Lower leg skin (tissue), 4 donors: ENCODE measurements at places on chromosomes 12 and 14.
A peak's percentile ranks its signal among the peaks of the same experiment; 100 is the strongest.

- no peak for DNase-seq
Measured at GRCh38 chr12:20367583-20368113, 689 bp upstream of the PDE3A start.

GRCh38 chr14:34853041-34853440 lies 22.1 kb downstream of the BAZ1A start:
- no peak for DNase-seq

- no peak for DNase-seq
Measured at GRCh38 chr12:100875156-100875555, 80.6 kb downstream of the ANO4 start.

DNA sequence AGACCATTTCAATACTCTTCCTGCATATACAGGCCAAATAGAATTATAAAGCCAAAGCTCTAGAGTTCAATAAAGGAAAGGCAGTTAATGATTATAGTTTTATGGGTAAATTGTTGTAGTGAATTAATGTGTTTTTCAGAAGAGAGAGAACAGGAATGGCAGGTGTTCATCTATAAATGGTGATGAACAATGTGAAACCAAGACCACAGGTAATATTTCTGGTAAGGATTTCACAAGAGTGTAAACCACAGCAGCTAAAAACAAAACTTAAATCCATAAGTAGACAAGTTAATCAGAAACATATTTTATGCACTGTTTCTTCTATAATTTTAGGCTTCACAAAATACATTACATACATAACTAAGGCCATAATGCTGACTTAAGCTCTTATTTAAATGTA lies 204.4 kb downstream of the SYT1 start:
- DNase-seq, result no peak

GRCh38 chr12:101002696-101003419 lies 207.2 kb downstream of the SLC5A8 start:
- no peak for DNase-seq

DNA sequence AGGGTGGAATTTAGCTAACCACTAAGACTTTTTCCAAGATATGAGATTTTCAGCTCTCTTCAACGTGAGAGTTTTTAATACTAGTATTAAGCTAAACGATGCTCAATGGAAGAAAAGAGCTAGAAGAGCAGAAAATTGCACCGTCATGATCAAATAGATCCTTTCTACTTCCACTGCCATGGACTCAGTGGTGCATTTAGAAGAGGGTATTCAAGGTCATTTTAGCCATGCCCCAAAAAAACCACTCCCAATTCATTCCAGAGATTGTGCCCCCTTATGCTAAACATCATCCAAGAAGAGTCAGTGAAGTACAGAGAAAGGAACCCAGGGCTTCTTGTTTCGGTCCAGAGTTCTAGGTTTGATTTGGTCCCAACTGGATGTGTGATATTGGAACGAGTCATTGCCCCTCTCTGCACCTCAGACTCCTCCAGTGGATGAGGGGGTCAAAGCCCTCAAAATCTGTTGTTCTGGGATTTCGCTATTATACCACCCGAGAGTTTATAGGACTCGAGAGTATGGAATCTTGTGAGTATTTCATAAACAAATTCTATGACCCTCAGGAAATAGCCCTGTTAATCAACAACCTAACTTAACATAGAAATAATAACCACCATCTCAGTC lies 55.2 kb downstream of the DAD1 start:
- no peak for DNase-seq

DNA sequence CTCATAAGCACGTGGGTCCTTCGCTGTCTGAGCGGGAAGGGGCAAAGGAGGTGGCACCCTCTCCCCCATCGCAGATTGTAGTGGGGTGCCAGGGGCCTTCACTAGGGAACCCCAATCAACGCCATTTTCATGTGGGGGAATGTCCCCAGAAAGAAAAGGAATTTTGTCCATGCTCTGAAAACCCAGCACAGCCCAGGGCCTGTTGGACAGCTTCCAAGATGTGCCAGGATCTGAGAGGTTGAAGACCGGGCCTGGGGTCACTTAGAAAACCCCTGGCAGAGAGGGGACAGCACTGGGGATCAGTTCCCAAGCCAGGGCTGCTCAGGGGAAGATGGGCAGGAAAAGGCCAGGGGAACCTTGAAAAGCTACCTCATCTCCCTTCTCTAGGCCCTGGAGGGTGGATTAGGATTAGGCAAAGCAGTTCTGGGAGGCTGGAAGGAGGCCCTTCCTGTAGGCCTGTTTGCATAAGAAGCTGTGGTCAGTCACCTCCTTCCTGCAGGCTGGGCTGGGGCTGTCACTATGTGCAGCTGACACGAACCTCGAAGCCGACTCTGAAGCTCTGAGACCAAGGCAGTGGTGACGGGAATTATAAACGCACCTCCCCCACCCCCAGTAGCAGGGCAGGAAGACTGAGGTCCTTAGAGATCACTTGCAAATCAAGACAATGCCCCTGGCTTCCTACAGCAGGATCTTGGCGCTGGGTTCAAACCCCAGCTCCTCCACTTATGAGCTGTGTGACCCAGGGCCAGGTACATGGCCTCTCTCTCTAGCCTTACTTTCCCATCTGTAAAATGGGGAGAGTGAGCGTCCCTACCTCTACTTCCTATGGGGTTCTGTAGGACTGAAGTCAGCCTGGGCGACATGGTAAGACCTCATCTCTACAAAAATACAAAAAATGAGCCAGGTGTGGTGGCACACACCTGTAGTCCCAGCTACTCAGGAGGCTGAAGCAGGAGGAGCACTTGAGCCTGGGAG lies 29.0 kb downstream of the TESC start:
- DNase-seq, result no peak

GRCh38 chr14:94124582-94125377 lies 4.6 kb downstream of the IFI27L2 start:
- DNase-seq, result peak; percentile 39

DNA sequence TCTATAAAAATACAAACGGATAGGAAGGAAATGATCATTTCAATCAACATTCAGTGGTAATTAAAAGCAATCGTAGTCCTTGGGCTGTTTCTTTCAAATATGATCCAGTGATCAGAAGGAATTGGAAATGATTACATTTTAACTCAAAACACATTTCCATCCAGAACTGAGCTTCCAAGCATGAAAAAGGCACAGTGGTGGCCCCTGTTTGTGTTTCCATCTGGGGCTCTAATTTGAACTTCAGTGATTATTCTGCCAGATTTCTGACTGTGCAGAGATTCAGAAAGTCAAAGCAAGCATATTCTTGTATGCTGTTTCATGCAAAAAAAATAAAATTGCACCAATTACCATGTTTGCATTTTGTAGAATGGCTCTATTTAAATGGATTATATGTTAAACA lies 157.0 kb upstream of the LMNTD1 start:
- no peak for DNase-seq

DNA sequence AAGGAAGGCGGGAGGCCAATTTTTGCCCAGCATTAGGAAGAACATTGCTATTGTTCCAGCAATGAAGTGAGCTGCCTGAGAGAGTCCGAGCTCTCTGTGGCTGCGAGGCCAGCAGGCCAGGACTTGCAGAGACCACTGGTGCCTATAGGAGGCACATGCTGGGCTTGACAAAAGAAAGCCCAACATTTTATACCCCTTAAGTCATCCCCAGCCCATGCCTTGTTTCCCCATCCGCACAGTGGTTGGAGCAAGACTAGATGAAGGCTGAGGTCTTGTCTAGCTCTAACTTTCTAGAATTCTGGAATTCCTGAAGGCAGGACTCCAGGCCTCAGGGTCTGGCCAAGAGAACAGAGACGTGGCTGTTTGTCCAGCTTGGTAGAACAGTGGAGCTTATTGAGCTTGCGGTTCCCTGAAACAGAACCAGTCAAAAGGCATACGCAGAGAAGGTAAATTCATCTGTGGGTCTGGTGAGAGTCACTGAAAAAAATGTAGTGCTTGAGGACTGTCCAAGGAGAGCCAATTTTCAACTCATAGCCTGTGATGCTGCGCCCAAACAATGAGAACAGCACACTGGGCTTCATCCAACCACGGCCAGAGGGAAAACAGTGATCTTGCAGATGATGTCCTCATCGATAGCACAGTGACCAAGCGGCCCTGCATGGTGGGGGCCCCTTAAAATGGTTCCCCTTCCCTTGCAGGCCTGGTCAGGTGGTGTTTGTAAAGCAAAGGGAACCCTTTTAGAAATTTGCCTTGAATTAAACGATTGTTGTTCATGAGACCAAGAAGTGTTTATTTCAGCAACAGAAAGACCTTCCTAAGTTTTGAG lies 27.1 kb upstream of the COL2A1 start:
- DNase-seq, result no peak

DNA sequence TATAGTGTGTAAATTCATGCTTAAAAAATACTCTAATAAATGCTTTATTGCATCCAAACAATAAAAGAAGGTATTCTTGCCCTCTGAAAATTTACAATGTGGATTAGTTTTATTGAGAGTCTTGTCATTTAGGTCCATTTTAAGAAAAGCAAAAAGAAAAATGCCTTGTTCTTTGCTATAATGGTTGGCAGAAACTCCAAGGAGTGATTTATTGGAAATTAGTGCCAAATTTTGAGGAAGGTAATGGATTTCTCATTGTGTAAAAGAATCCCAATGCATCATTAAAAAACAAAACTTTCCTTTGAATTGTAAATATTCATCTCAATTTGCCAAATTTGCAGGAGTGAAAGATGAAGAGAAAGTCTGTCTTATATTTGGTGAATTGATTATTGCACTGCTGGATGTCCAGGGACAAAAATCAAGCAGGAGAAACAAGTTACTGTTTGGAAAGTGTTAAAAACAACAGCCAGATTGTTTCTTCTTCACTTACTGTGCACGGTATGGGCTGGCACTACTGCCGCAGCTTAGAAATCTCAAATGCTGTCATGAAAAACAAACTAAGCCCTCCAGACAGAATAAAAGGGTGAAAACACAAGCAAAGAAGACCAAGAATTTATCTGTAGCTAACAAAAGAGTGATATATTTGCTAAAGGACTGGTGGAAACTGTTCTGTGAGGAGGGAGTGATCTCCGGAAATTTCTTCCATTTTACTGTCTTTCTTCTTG lies 511.7 kb downstream of the TMTC2 start:
- DNase-seq, result no peak

DNA sequence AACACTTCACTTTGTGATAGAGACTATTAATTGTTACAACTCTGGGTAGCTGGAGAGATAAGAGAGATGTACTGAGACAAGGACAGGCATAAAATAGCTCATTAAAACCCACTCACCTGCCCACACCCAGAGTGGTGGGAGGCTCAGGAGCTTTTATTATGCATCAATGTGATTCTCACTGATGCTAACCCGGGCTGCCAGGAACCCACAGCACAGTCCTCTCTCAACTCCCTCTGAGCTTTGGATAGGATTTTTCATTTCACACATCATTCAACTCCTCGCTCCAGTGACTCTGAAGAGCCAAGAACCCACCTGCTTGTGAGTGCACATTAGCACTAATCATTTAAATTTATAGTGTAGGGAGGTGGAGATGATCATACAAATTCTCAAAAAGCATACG lies 827.9 kb downstream of the FLRT2 start:
- no peak for DNase-seq

GRCh38 chr14:90663680-90664079 lies 152.6 kb downstream of the TTC7B start:
- no peak for DNase-seq

GRCh38 chr14:58738189-58738836 lies 100.6 kb downstream of the DACT1 start:
- DNase-seq, result no peak

DNA sequence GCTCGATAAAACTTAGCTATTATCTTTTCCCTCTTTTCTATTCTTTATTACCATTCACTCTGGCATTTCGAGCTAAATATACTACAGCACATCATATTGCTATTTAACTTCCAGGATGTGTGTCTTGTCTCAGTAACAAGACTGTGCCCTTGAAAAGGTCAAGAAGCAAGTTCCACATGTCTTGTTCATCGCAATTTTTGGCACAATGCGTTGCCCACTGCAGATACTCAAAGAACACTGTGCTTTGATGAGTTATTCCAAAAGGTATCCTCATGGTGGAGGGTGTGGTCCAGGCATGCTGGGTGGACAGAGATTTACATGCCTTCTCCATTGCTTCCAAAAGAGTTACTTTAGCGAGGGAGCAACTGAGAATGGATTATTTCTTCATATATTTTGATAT lies 6.6 kb downstream of the E2F7 start:
- no peak for DNase-seq

- DNase-seq, result peak; percentile 47
Measured at GRCh38 chr12:107607464-107608392, 77.9 kb upstream of the PWP1 start.

- DNase-seq, result no peak
Measured at GRCh38 chr12:80064269-80064668, 35.1 kb upstream of the OTOGL start.

GRCh38 chr14:31855262-31855661 lies 221.8 kb upstream of the ARHGAP5 start:
- DNase-seq, result no peak

- DNase-seq, result no peak
Measured at GRCh38 chr14:95980402-95980801, 58.8 kb upstream of the C14orf132 start.

DNA sequence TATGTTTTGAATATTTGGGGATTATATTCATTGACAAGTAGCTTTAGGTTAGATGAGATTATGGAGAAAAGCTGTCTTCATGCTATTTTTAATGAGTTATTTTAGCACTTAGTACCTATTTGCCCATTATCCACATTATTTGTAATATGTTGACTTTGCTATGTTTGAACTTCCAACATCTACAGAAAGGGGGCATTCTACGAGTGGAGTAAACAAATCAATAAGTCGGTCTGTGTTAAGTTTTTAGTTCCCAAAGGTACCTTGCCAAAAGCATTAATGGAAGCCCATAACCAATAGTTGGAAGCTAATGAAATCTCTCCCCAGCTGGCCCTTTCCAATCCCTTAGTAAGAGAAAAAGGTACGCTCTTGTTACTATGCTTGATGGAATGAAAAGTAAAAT lies 250.0 kb upstream of the E2F7 start:
- DNase-seq, result no peak

DNA sequence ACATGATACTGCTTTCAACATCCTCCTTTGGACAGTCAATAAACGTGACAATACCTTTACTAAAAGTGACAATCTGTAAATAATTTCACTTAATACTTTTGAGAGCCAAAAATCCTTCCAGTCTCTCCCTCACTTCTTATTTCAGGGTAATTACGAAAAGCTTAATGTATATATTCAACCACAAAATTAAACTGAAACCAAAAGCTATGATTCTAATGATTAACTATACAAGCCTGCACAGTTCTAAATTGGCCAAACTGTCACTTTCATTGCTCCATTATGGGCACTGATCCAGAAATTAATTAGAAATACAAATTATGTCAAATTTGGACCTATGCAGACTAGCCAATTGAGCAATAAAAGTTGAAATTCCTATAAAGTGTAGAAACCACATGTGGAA lies 696.5 kb upstream of the MIS18BP1 start:
- no peak for DNase-seq

GRCh38 chr14:101151226-101151926 lies 247.9 kb upstream of the RTL1 start:
- DNase-seq, result no peak

- DNase-seq, result no peak
Measured at GRCh38 chr14:89524990-89525667, 108.1 kb upstream of the FOXN3 start.

DNA sequence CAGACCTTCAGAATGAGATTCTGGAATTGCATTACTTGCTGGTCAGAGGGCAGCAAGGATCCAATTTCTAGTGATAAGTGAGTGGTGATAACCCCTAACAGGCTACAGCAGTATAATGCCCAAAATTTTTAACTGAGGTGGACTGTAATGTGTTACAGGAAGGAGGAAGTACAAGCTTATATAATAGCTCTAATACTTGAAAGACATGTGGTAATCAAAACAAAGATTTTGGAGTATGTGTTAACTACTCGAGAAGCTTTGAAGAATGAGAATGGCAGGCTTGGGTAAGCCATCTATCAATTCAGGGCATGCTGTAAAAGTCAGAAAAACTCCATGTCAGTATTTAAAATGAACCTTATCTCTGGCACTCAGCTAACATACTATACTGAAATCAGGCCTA lies 70.5 kb downstream of the ANKS1B start:
- DNase-seq, result no peak
